GM12864 (cell line): ENCODE measurements at places on chromosomes 4 and X.

DNA sequence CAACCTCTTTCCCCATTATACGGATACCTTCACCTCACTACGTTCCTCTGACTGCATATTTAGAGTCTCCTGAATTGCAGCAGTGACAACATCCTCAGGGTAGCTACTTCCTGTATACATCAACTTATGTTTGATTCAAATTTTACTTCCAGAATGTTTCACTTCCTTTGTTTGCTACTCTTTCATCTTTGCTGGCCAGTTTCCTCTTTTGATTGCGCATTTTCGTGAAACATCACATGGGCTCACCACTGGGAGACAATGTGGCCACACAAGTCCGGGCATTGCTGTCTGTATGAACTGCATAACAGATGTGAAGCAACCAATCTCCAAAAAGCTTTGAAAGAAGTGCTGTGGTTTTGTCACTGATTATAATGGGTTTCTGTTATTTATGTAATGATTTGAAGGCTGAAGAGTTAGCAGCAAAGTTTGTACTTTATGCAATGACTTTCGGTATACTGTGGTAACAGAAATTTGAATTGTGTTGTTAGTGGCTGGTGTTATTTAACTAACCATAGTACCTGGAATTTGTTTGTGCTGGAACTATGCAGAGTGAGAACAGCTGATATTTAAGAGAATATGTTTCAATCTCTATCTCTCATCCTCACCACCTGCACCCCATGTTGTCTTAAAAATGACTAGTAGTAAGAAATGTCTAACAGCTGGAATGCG is 7.4 kb downstream of the SNCA start:
- peak; percentile 18 for DNase-seq

DNA sequence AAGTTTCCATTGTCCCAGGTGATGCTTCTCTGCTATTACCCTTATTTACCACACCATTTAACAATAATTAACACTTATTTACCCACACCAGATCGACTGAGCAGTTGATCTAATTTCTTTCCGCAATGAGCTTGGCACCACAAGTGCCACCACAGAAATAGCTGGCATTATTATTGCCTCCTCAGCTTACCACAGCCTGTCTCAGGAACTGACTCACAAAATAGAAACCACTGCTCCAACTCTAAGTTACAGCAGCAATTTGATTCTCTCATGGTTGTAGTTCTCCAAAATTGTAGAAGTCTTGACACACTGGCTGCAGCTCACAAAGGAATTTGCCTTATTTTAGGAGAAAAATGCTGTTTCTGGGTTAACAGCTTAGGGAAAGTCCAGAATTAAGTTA is 22.5 kb downstream of the ZNF721 start:
- DNase-seq = no peak

DNA sequence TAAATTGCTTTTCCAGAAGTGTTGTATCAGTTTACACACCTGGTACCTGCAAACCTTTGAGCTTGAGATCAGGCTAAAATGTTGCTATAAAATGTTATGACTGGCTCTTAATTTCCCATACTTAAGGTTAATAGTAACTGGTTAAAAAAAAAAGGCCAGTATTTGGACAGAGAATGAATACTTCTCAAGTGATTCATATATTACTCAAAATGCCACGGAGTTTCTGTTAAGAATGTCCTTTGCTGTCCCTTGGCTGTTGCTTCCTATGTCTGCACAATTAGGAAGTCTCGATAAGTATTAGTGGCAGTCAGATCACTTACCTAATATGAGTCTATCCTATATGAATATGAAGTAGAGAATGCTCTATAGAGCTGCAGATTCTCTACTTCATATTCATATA is 232.2 kb upstream of the IGFBP7 start:
- no peak for DNase-seq

GRCh38 chr4:26737385-26737784 is 123.3 kb upstream of the STIM2 start:
- DNase-seq = no peak

DNA sequence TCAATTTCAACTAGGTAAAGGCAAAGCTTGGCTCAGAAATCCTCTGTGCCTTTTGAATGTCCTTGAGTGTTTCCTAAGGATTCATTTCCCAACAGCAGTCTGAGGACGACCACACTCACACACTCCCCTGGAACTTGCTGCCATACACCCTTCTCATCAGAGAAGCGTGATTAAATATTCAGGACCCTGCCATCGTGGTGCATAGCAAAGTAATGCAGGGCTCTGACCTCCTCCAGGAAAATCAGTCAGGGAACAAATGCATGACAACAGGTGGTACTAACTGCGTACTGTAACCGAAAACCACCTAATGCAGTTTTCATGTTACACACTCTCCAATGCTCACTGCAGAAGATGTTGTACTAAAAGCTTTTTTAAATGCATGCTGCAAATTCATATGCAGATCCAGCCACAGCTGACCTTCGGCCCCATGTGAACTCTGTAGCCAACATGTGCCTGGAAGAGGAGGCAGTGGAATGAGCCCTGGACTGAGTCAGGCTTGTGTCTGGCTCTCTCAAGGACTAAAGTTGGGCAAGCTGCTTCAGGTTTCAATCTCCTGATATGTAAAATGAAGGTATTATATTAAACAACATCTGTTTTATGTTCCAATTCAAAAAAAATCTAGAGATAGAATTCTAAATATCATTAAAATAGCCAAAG is 238.3 kb downstream of the KCNIP4 start:
- DNase-seq = no peak

- no peak for DNase-seq
These were observed 368.6 kb downstream of the HNRNPD start for GRCh38 chr4:82005158-82005557.

DNA sequence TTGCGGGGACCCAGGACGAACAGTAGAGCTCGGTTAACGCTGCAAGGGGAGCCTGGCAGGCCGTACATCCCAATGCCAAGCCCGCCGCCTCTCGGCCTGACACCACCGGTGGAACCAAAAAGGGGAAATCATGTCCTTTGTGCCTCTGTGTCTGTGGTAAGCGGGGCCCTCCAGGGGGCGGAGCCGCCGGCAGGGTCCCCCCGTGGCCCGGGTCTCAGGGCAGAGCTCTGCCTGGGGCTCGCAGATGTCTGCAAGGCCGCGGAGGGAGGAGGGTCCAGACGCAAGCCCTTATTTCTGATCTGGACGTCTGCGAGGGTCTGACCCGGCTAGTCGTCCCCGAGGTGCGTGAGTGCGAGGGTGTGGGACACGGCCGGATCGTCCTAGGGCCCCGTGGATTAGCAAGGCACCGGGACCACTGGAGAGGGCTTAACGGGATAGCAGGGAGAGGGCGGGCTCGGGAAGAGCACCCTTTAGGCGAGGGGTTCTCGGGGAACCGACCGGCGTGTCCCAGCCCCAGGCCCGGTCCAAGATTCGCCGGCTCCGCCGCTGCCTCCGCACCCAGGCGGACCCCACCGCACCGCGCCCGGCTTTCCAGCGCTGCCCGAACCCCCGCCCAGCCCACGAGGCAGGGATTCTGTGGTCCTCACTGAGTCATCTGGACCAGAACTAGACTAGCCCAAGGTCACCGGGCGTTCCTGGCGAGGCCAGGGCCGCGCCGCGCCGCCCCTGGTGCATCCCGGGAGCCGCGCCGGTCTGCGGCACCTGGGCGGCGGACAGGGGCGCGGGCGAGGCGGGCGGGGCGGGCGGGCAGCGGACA is 863 bp upstream of the FAM193A start:
- DNase-seq = no peak

DNA sequence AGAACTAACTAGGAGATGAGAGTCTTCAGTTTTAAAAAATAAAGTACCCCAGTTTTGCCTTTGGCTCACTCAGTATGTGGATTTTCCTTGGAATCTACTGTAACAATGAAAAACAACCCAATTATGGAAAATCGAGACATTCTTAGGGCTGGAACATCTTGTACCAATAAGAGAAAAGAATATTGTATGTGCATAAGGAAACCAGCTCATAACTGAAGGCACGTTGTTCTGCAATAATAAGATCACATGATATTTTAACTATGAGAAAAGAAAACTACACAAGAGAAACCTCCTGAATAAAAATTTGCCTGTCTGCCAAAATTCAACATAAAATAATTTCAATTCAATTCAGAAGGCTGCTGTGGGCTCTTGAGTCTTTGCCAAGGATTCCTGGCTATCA is 261.8 kb upstream of the EDNRA start:
- DNase-seq = no peak

GRCh38 chrX:153957224-153957623 is 12.8 kb upstream of the RENBP start:
- DNase-seq = no peak

DNA sequence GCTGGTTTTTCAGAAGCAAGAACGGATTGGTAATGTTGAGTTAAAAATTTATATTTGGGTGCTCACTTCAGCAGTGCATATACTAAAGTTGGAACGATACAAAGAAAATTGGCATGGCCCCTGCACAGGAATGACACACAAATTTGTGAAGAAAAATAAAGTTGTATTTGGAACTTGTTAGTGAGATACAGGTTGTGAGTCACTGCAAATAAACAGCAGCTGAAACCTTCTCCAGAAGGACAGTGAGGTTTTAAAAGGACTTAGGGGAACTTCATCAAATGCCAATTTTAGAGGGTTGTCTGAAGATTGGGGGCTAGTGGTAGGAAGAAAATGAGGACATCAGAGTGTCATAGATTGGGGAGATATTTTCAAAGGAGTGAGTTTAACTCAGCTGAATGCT is 79.7 kb upstream of the ELOVL6 start:
- DNase-seq = no peak

DNA sequence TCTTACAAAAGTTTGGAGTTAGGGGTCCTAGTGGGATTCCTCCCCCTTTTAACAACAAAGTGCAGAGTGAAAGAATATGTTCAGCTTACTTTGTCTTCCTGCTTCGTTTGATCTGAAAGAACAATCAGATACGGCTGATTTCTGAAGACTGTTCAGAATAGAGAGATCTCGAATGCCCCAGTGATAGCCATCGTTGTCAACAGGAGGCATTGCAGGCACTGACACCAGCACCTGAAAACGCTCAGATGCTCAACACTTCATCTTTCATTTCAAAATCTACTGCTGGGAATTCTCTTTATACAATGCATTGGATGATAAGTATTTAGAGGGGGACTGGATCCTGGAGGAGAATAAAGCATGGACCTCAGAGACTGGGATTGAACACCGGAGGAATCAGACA is 186.3 kb upstream of the TENM3 start:
- no peak for DNase-seq

- DNase-seq = no peak
These were observed at the start of gene PPP1R3F for GRCh38 chrX:49269767-49270248. PPP1R3F (plus strand) TSS chrX:49269793; CDS start chrX:49269870, 77 bp downstream.

GRCh38 chr4:107996949-107997788 is 7.5 kb downstream of the HADH start:
- no peak for DNase-seq

- no peak for DNase-seq
These were observed at the start of gene HGFAC for GRCh38 chr4:3441501-3442459. HGFAC (plus strand) TSS chr4:3441968; CDS start chr4:3442002, 34 bp downstream.
